ENCODE measurements at places on chromosomes 1 and 21.

- no peak for DNase-seq
These were observed 33.3 kb upstream of the CD1D start for GRCh38 chr1:158147401-158147800.

DNA sequence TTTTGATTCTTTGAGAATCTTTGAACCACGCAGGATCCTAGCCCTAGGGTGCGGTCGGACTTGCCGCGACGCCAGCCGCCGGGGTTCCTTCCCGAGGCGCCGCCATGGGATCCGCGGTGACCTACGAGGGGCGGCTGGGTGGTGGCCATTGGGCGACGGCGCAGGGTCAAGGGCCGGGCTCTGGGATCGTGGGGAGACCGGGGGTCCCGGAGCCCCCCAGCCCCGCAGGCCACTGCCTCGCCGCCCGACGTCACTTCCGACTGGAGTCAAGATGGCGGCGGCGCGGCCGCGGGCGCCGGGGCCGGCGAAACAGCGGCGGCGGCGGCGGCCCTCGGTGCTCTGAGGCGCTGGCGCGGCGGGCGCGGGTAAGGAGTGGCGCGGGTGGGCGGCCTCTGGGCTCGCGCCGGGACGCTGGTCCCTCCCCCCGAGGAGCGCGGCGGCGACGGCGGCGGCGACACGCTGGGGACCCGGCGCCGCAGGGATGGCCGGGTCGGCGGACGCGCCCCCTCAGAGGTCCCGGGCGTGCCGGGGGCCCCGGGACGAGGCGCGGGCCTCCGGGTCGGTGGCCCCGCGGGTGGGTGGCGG, at the start of gene PRDM2:
PRDM2 (plus strand) TSS at position 253 of the 585 bp plus-strand sequence. CDS start 15,418 bp downstream, outside the sequence.
- no peak for DNase-seq

GRCh38 chr1:210412240-210412639, 83.5 kb downstream of the HHAT start:
- no peak for DNase-seq

- DNase-seq, result no peak
These were observed 31.8 kb downstream of the ATF3 start for GRCh38 chr1:212640223-212640878.

- DNase-seq, result no peak
These were observed 32.4 kb downstream of the SLC9C2 start for GRCh38 chr1:173570370-173571007.

DNA sequence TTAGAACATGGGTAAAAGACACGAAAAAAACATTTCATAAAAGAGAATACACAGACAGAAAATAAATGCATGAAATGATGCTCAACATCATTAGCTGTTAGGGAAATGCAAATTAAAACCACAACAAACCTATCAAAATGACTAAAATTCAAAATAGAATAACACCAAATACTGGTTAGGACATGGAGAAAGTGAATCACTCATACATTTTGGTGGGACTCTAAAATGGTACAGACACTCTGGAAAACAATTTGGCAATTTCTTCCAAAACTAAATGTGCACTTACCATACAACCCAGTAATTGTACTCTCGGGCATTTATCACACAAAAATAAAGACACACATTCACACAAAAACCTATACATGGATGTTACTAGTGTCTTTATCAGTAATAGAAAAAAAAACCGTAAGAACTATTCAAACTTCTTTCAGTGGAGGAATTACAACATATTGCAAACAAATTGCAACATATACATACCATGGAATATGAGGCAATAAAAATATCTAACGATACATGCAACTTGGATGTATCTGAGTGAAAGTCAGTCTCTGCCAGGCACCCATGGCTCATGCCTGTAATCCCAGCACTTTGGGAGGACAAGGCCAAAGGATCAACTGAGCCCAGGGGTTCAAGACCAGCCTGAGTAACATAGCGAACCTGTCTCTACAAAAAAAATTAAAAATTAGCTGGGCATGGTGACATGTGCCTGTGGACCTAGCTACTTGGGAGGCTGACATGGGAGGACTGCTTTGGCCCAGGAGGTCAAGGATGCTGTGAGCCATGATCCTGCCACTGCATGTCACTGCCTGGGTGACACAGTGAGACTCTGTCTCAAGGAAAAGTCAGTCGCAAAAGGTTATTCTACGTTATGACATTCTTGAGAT, 19.6 kb downstream of the HSF2BP start:
- DNase-seq, result no peak

DNA sequence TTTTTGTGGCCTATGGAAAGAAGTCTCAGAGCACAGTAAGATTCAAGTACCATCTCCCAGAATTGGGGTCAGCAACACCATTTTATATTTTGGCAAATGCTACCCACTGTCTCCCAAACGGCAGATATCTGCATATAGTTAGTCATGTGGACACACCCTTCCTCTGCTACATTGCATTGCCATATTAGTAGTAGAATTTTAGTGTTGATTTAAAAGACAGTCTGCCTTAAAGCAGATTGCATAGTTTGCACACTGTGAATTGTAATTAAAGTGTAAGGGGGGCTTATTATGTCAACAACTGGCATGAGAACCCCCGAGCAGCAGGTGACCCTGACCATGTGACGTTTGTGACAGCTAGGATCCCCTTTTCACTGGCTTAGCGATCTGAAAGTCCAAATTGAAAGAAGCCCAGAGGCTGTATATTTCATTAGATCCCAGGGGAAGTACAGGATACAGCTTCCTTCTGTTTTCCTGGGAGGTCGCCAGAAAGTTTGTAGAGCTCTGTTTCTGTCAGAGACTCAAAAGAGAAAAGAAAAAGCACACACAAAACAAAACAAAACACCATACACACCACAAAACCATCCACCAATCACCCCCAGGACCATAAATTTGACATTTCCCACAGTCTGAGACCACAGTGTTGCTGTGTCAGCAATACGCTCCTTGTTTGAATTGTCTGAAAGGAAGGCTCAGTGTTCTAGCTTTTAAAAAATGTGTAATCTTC, 172.4 kb downstream of the NFIA start:
- no peak for DNase-seq

DNA sequence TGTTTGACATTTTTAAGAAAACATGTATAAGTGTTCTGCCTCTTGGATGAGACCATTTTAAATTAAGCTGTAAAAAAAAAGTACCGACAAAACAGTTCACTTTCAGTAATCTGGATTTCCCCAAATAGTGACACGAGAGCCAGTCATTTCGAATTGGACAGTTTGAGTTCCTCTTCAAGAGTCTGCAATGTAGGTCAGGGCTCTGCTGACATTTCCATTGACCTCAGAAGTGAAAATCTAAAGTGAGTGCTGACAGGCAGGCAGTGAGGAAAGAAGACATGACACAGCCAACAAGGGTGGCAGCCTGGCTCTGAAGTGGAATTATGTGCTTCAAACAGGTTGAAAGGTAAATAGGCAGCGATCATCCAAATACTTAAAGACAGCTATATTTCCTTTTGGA, at the start of gene IL23R:
IL23R (plus strand) TSS at position 259 of the 400 bp plus-strand sequence. CDS start 1,667 bp downstream, outside the sequence.
- no peak for DNase-seq

DNA sequence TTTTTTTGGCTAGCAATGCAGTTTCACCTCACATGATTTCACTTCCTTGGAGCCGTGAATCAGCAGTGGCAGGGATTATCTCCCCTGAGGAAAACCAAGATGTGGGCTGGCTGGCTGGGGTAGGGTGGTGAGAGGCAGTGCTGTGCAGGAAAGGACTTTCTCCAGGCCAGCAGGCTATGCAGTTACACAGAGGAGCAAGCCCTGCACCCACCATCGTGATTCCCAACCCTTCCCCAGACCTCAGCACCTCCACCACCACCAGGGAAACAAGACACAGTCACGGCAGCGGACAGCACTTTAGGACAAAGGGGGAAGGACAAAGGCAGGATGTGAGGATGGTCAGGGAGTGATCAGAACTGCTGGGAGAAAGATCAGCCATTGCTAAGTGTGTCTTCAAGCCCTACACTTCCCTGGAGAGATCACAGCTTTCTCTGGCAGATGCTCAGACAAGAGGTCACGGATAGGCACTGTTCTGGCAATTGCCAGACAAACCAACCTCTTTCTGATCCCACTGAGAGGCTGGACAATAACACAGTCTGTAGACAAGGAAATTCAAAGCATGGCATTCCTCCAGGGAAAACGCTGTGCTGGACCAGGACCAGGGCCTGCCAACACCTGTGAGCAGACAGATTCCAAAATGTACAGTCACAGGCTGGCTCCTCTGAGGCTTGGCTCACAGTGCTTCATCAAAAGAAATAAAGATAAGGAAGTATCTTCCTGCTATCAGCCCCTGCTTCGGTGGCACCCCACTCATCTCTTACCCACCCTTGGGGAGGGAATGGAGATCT, 509.4 kb downstream of the SMYD3 start:
- DNase-seq, result no peak

DNA sequence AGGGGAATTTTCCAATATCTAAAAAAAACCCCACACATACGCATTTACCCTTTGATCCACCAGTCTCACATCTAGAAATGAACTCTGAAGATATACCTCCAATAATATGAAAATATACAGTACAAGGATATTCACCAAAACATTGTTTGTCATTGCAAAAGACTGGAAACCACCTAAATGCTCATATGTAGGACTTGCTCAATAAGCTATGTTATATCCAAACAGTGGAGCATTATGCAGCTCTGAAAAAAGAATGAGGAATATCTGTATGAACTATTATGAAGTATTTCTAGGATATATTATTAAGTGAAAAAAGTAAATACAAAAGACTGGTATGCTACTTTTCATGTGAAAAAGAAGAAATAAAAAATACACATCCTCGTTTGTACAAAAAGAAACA, 43.6 kb downstream of the CD55 start:
- no peak for DNase-seq

GRCh38 chr1:73998348-73998959, 199.5 kb downstream of the LRRIQ3 start:
- peak; percentile 59 for DNase-seq

GRCh38 chr1:234504969-234505768, 26.2 kb upstream of the TARBP1 start:
- no peak for DNase-seq

DNA sequence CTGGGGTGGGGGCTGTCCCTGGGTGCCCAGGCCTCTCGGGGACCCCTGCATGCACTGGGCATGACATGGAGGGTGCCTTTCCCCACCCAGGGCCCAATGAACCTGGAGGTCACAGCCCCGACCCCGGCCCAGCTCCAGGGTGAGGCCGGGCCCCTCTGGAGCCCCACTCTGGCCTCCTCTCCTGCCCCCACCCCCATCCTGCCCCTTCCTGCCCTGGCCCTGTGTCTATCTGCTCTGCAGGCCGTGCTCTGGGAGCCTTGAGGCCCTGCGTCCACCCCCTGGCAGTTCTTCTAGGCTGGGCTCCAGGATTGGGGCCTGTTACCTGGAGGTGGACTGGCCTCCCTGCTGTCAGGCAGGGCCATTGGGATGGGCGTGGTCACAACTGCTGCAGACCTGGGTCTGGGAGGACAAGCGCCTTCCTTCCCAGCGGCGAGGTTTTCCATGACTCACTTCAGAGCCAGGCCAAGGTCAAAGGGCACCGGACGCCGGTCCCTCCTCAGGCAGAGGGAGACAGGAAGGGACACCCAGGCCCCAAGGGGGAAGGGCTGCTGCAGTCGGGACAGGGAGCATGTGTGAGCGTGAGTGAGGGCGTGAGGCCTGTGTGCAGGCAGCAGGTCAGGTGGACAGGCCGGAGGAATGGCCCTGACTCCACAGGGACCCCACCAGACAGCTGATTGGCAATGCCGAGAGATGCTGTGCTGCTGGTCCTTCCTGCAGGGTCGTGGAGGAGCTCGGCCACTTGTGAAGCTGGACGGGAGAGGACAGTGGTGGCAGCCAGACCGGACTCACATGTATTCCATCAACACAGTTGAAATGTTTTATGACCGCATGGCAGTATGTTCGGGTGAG, 31.1 kb upstream of the POFUT2 start:
- no peak for DNase-seq

Data from DMS153 (cell line).